CD4-positive, alpha-beta T cell treated with Interleukin-4 for 1 hour (primary cell): ENCODE measurements at places on chromosomes 2 and 18.

DNA sequence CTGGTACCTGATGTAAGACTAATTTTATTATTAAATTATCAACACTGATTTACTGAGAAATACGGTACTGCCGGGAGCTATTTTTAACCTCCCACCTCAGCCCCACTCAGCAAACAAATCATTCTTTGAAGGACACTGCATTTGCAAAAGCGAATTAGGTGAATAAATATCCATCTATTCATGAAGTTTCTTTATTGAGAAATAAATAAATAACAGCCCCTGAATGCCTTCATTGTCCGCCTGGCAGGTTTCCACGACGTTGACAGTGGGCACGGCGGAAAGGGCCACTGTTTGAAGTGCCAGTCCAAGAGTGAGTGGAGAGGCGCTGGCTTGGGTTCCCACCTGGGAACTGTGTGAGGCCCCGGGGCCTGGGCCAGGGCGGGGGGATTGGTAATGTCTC is 15.7 kb downstream of the C1QL2 start:
- DNase-seq: no peak

GRCh38 chr18:62977512-62977911 is 262.2 kb downstream of the PHLPP1 start:
- DNase-seq: no peak

DNA sequence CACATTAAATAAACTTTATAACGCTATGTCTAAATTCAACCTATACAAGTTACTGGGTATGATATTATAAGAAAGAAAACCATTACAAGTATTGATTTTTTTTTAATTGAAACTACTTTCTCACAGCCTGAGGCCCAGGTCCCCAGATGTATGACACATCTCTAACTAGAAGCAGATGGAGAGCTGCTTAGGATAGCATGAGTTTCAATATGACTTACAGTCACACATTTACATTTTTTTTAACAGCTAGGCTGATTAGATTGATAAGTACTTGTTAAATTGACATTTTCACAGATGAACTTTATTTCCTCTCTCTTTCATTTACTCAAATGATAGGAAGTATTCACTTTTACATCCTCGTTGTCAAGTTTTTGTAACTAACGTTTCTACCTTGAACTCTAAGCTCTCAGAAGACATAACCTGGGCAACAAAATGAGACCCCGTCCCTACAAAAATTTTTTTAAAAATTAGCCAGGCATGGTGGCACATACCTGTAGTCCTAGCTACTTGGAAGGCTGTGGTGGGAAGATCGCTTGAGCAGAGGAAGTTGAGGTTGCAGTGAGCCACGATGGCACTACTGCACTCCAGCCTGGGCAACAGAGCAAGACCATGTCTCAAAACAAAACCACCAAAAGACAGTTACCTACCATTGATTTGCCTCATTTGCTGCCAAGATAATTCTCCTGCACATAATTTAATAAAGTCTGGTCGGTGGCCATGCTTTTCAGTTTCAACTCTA is 52.4 kb downstream of the STK39 start:
- DNase-seq: peak; percentile 38

DNA sequence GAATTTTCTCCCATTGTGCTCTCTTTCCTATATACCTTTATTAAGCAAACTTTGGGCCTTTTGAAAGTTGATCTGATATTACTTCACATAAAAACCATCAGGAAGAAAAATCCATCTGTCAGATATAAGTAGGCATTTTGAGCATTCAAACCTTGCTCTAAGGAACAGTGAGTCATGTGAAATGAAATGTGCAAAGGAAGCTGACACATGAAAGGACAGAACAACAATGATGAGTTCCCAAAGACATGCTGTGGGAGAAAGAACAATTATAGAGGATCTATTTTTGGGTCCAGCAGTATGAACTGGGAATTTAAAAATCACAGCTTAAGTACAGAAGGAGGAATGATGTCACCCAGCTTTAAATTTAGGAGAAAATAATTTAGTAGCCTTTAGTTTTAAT is 18.1 kb downstream of the CALCRL start:
- DNase-seq: no peak
